GM23338 (cell line): ENCODE measurements at places on chromosomes 6 and 20.

DNA sequence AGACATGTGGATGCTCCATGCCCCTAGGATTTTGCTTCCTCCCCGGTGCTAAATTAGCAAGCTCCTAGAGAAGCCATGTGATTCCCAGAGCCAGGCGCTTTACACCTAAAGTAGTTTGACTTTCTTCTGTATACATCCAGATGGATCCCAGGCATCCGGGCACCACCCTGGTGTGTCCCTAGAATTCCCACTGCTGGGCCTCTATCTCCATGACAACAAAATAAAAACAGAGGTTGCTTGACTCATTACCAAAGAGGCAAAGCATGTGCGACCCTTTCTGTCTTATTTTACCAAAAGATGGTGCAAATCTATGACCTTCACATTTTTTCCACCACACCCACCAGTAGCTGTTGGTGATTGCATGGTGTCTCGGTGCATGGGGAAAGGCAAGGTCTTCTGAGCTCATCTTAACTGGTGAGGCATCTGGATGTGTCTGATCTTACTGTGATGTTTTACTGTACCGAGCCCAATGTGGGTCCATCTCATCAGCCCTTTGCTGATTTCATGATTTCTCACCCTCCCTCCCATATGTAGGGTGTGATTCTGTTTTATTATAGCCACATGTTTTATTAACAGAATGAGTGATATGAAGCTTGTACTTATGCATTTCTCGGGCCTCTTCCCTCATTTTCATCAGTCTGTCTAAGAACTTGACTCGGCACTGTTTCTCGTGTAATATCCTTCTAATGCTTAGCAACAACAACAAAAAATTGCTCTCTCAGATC, 27.4 kb upstream of the VAPB start:
- DNase-seq, result peak; percentile 30

DNA sequence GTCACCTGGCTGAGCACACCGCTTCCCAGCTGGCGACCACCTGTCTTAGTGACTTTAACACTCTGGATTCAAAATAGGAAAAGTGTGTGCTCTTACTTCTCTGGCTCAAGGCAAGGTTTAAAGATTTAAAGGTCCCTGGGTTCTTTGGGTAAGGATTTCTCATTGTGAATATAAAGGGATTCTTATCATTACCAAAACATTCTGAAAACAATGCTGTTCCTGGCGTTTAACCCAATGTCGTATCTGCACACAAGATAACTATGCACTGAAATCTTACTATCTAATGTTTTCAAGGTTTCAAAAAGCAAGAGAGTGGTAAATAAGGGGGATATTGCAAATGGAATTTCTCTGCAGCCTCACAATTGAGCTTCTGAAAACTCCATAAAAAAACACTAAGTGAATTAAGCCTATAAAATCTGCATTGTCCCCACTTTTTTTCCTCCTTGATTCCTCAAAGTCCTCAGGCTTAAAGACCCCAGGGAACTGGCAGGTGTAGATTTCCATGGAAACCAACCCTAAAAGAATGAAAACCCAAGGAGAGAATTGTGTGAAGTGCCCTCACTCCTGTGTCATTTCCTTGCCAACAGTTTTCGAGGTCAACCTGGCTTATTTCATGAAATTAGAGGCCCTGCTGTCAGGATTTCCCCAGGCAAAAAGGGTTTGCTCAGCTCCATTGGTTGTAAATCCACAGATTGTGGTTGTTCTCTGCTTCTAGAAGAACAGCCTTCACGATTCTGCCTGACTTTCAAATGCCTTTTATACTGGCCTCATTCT, 44.0 kb downstream of the BMP2 start:
- no peak for DNase-seq

DNA sequence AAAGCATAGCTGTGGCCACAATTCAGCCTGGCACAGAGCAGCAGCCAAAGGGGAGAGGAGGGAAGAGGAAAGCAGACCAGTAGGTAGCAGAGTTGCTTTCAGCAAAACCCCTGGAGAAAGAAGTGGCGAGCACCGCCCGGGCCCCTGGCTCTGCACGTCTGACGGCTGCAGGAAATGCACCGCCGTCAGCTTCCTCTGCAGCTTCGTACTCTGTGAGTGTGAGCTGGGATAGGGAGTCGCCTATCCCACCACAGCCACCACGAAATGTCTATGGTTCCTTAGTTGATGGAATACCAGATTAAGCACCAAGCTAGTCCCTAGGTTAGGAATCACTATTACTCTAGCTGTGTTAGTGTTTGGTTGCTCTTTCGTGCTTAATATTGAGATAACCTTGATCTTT, 79.9 kb upstream of the NAA20 start:
- no peak for DNase-seq

- DNase-seq, result no peak
Measured at GRCh38 chr20:24497851-24498250, 28.4 kb downstream of the SYNDIG1 start.

DNA sequence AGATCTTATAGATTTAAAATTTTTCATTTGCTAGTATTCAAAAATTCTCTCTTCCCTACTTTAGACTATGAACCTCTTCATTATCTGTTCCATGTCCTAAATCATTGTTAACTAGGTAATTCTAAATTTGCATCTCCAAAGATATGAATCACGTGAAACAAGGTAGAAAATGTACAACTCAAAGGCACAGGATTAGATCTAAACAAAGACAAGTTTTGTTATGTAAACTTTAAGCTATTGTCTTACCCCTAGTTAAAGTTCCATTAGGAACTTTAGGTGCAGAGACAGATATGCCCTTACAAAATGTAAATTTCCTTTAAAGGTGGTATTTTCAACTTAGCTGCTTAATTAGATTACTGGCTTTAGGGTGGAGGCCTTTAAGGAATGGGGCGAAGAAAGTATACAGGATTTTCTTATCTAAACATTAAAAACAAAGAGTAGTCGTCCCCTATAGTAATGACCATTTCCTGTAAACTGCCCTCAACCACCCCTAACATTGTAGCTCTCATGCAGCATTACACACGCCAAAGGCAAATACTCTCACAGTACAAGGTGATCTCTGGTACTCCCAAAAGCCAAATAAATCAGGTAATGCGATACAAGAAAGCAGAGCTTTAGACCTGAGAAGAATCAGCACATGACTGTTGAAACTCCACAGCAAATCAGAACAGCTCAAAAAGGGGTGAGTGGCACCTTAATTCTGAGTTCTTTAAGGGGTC, 57.4 kb upstream of the MRAP2 start:
- DNase-seq, result peak; percentile 47

- no peak for DNase-seq
Measured at GRCh38 chr20:41089555-41089954, 47.8 kb upstream of the PLCG1 start.

- DNase-seq, result no peak
Measured at GRCh38 chr6:41343641-41344187, 8.3 kb downstream of the NCR2 start.

DNA sequence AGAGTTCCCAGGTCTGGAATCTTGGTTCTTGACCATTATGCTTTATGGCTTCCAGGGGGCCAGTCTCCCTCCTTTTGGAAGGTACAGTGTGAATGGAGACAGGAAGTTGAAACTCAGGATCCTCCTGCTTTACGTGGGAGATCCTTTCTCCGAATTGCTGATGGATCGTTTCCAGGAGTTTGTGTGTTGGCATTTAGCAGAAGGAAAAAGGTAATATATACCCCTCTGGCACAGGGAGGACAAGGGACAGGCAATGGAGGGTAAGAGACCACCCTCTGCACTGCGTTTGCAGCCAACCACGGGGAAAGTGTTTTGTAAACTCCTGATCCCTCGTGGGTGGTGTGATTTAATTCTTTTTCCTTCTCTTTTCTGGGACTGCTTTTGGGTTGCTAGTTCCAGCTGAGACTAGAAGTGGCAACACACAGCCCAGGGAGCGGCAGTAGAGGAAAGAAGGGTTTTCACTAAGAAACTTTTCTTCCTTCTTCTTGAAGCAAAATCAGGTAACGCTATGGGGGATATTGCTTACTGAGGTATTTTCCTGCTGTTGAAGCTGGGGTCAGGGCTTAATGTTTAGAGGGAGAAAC, 257.6 kb upstream of the SUPT3H start:
- no peak for DNase-seq

DNA sequence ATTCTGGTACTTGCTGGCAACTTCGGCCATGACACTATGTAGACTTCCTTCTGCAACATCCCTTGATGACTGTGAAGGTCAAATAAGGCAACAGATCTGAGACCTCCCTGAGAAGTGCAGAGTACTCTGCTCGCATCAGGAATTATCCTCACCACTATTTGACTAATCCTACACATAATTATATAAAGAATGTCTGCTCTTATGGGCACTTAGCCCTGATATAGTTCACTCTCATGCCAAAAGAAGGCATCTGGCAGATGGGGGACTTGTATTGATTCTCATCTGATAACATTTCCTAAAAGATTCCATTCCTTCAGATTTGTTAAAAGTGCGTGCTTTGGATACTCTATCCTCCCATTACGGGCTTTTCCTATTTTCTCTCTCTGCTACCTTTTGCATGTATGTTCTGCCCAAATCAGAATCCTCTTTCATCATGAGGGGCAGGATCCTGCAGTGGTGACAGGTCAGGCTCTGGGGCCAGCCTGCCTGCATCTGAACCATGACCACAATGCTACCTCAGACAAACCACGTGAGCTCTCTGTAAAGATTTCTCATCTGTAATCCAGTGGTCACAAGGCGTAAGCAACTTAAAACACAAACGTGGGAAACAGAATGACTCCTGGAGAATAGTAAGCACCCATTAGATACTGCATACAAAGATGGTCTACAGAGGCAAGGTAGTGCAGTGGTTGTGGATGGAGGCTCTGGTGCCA, 134.0 kb downstream of the GJA10 start:
- DNase-seq, result no peak

- no peak for DNase-seq
Measured at GRCh38 chr6:5463690-5464089, 202.4 kb downstream of the FARS2 start.

- DNase-seq, result no peak
Measured at GRCh38 chr6:130525408-130525807, 159.6 kb downstream of the TMEM200A start.

GRCh38 chr20:18754030-18754652, 59.4 kb upstream of the SCP2D1 start:
- no peak for DNase-seq

- DNase-seq, result no peak
Measured at GRCh38 chr6:83883240-83883639, 23.8 kb downstream of the CYB5R4 start.

DNA sequence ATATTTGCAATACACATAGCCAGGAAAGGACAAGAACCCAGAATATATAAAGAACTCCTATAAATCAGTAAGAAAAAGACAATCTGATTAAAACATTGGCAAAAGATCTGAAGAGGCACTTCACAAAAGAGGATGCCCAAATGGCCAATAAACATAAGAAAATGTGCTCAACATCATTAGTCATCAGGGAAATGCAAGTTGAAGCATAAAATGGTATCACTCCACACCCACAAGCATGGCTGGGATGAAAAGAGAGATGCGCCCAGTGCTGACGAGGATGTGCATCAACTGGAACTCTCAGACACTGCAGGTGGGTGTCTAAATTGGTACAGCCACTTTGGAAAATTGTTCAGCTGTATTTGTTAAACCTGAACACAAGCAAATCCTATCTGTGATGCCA, 42.4 kb upstream of the MLN start:
- no peak for DNase-seq

DNA sequence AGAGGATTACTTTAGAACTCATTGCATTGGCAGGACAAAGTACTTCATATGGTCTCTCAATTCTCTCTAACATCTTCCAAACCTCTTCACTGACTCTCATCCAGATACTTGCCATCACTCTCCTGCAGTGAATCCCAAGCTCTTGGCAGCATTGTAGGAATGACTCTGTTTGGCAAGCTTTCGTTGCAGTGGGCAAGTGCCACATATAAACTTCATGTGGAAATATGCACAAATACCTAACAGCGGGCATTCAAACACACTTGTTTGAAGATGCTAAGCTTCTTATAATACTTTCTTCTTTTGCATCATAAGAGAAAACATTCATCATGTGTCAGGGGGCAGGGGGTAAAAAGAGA, 86.2 kb upstream of the F13A1 start:
- DNase-seq, result no peak

GRCh38 chr20:32960222-32960518, 44.1 kb downstream of the SUN5 start:
- DNase-seq, result no peak

GRCh38 chr6:36544228-36544627, 3.1 kb downstream of the STK38 start:
- DNase-seq, result no peak

GRCh38 chr6:30963641-30964040, 19.9 kb upstream of the MUC21 start:
- no peak for DNase-seq

GRCh38 chr6:106808758-106809157, 165.8 kb downstream of the CD24 start:
- no peak for DNase-seq

- no peak for DNase-seq
Measured at GRCh38 chr6:157383471-157383870, 2.5 kb downstream of the ZDHHC14 start.

DNA sequence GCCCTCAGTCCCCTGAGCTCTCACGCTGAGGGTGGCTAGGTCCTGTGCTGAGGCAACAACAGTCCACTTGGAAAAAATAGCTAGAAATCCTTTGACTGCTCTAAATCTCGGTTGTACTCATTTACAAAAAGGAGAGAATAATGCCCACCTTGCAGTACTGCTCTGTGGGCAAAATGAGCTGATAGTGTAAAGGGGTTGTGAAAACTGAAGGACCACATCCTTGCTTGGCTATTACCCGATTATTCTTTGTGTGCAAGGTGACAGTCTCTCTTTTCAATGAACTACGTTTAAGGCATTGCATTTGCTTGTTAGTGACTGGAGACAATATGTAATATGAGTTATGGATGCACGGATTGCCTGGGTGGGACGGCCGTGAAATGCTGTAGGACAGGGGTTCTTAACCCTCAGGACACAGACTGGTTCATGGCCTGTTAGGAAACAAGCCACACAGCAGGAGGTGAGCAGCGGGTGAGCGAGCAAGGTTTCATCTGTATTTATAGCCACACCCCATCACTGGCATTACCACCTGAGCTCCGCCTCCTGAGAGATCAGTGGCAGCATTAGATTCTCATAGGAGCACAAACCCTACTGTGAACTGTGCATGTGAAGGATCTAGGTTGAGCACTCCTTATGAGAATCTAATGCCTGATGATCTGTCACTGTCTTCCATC, 14.6 kb downstream of the SAMD3 start:
- no peak for DNase-seq
